ENCODE measurements at places on chromosomes 16 and 17. TPM values are rescaled to one million over a fixed set of nuclear protein-coding genes. Genes with fewer than 3 reads are reported as not detected.

Gene KRTAP1-1
- not detected for total RNA-seq

Gene FOXN1
- total RNA-seq = 17.0 TPM

Gene PIMREG
- 5.8 TPM for total RNA-seq

Gene TBC1D3I
- total RNA-seq = 0.57 TPM

Gene PRDM7
- total RNA-seq = not detected

Gene MYOCD
- total RNA-seq = 2.3 TPM

Gene BPTF
- total RNA-seq = 40.9 TPM

Gene RAPGEFL1
- total RNA-seq = 70.1 TPM

Gene UTS2R
- not detected for total RNA-seq

Gene ADAD2
- 4.2 TPM for total RNA-seq

Gene PYDC1
- not detected for total RNA-seq

Gene TLCD2
- 6.0 TPM for total RNA-seq

Gene BCAR1
- total RNA-seq = 26.8 TPM

Gene CDH13
- 6.9 TPM for total RNA-seq

Gene HES7
- not detected for total RNA-seq

Gene SLC16A6
- 19.4 TPM for total RNA-seq

Gene DNAJA3
- 48.6 TPM for total RNA-seq

Gene RBFOX1
- total RNA-seq = not detected

Gene AMZ2
- total RNA-seq = 26.4 TPM

Gene ZNF785
- total RNA-seq = 6.8 TPM

Gene SLC13A2
- total RNA-seq = not detected

Gene HSF4
- 59.5 TPM for total RNA-seq

Gene SKAP1
- total RNA-seq = 3.4 TPM

Gene TNS4
- 60.8 TPM for total RNA-seq

Gene TPSB2
- 22.3 TPM for total RNA-seq

Gene PRR29
- 0.09 TPM for total RNA-seq

Gene KLHL10
- total RNA-seq = not detected

Gene SLFN5
- total RNA-seq = 7.3 TPM

Gene SLFN14
- total RNA-seq = not detected

Gene EFNB3
- total RNA-seq = 0.70 TPM

Gene VAT1L
- not detected for total RNA-seq

Gene SCO1
- total RNA-seq = 20.1 TPM

Gene SNRNP25
- total RNA-seq = 12.4 TPM

Gene ZG16B
- 0.34 TPM for total RNA-seq

Gene SLX4
- 3.1 TPM for total RNA-seq

Gene RGS9
- total RNA-seq = 4.4 TPM

Gene CHD9
- total RNA-seq = 34.9 TPM

Gene TP53TG3B
- not detected for total RNA-seq

Gene MLX
- total RNA-seq = 45.4 TPM
